ENCODE measurements at places on chromosomes 16 and 17.

GRCh38 chr17:17613708-17614114 lies 22.2 kb upstream of the PEMT start:
- DNase-seq = peak; percentile 68

GRCh38 chr16:3541527-3542155 lies 35.6 kb downstream of the NLRC3 start:
- no peak for DNase-seq

DNA sequence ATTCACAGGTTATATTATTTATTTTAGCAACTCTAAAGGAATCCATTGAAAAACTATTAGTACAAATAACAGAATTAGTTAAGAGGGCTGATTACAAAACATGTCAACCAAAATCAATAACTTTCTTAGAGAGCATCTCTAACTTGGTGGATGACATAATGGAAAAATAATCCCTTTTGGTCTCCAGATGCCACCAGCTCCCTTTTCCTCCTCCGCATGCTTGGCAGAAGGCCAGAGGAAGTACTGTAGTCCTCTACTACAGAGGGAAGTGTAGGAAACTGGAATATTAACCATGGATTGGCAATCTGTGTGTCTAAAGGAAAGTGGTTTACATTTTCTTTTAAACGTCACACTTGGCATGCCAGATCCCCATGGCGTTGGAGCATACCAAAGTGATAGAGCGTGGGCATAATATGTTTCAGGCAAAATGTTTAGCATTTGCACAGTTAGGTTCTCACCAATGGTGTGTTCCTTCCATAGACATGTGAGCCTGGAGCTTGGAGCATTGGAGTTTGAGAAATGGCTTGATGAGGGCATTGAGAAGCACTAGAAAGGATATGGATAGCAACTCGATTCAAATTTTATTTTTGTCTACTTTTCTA lies 106.3 kb downstream of the PRKCB start:
- no peak for DNase-seq

DNA sequence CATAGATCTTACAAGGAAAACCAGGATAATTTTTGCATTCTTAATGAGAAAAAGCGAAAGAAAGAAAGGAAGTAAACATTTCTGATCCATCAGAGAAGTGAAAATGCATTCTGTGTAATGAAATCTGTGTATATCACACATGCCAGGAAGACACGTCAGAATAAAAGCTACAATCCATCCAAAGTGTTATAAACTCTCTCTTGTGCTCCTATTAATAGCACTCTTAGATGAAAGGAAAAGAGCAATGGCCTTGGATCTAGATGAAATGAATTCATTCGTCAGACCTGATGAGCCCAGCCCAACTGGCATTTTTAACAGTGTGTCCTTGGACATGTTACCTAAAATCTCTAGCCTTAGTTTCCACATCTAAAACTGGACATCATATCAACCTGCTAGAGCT lies 885.5 kb downstream of the CDH11 start:
- no peak for DNase-seq

DNA sequence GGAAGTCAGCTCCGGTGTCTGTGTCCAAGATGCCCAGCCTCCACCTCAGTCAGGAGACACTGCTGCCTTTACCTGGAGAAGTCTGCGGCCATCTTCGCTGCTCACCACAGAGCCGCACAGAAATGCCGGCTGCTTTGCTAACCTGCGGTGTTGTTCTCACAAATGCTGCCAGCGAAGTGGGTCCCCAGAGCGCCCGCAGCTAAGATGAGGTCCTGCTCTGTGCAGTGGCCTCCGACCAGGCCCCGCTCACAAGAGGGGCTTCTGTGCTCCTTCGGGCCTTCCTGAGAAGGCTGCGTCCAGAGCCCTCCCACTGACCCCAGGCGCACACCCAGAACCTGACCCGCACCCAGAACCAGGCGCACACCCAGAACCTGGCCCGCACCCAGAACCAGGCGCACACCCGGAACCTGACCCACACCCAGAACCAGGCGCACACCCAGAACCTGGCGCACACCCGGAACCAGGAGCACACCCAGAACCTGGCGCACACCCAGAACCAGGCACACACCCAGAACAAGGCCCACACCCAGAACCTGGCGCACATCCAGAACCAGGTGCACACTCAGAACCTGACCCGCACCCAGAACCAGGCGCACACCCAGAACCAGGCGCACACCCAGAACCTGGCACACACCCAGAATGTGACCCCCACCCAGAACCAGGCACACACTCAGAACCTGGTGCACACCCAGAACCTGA lies 51.5 kb upstream of the FASN start:
- no peak for DNase-seq

- no peak for DNase-seq
Measured at GRCh38 chr17:4009186-4009785, 45.0 kb upstream of the ATP2A3 start.

DNA sequence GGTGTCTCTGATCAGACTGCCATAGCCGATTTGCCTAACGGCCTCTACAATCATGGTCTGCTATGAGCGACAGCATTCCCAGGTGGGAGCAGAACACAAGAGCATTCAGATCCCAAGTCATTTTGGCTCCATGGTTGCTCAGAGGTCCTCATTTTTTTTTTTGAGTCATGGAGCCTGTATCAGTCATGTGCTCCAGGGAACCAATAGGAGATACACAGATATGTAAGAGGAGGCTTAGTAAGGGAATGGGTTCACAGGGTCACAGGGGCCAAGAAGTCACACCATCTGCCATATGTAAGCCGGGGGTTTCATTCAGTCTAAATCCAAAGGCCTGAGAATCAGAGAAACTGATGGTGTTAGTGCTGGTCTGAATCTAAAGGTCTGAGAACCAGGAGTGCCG lies 36.8 kb downstream of the CPPED1 start:
- no peak for DNase-seq

- DNase-seq = no peak
Measured at GRCh38 chr16:55384288-55385247, 60.6 kb downstream of the IRX6 start.

DNA sequence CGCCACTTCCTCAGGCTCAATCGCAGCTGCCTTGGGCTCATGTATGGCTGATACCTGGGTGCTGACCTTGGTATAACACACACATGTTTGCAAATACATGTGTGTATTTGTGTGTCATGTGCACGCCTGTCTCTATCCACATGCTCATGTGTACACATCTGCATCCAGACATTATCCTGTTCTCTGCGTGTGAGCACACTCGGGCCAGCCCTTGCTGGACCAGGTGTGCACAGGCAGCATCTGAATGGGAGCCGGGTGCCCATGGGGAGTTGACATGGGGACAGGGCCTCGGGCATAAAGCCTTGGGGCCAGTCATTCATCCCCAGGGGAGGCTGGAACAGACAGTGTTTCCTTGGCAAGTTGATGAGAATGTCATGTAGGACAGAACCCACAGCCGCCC lies 29.1 kb upstream of the CRHR1 start:
- DNase-seq = no peak

- peak; percentile 85 for DNase-seq
Measured at GRCh38 chr16:70428178-70428998, 10.5 kb downstream of the ST3GAL2 start.

- DNase-seq = no peak
Measured at GRCh38 chr17:77527836-77528505, 387.2 kb downstream of the SEC14L1 start.

- no peak for DNase-seq
Measured at GRCh38 chr16:1147027-1147426, 5.9 kb upstream of the CACNA1H start.

DNA sequence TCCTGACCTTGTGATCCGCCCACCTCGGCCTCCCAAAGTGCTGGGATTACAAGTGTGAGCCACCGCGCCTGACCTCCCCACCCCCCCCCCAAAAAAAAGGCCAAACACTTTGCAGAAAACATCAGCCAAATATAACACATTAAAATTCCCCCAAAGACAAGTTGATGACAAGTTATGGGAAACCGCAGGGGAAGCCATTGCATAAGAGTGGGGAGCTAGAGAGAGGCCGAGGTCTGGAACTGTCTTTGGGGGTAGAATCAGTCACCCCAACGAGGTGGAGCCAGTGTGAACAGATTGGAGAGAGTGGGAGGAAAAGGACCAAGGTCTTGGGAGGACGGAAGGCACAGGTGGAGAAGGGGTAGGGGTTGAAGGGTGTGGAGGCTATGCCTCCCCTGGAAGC lies 2.8 kb downstream of the DRC3 start:
- DNase-seq = no peak

- no peak for DNase-seq
Measured at GRCh38 chr17:61451538-61452300, 503 bp upstream of the TBX4 start.

- DNase-seq = peak; percentile 75
Measured at GRCh38 chr16:90057738-90058173, 19.4 kb downstream of the PRDM7 start.

DNA sequence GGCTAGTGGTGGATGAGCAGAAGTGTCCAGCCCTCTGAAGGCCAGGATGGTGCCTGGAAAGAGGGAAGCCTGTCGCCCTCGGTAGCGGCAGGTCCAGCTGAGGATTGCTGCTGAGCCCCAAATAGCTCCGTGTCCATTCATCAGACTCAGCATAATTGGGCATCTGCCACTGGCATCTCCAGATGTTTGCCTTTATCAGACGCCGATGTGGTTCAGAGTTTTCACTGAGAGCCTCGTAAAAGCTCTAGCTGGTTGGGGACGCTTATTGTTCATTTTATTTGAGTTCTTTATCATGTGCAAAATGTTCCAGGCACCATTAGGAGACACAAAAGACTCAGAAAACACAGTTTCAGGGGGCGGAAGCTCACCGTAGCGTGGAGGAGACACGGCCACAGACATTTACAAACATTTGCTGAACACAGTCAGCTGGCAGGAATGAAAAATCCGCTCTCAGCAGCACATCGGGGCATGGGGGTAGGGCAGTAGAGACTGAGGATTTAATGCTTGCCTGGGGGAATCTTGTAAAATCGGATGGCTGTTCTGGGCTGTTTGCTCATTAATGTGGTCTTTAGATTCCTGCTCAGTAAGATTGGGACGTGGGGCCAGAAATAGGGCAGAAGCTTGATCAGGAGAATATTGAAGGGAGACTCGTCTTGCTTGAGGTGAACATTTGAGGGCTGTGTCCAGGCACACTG lies 41.7 kb downstream of the SMPD3 start:
- peak; percentile 22 for DNase-seq

DNA sequence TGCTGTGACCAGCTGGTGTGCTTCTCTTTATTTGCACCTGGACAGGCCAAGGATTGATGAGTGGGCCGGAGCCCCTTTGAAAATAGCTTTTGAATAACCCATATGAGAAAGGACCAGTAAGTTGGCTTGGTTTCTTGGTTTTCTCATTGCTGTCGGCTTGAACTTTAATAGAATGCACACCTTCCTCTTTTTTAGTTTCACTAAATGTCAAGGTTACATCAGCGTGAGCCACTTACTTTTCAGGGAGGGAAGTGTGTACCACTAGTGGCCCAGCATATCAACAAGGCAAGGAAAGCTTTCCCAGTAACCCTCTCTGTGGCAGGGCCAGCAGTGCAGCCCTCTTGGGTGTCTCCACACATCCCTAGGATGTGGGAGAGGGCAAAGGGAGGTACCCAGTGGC lies 433.3 kb downstream of the CA10 start:
- no peak for DNase-seq

DNA sequence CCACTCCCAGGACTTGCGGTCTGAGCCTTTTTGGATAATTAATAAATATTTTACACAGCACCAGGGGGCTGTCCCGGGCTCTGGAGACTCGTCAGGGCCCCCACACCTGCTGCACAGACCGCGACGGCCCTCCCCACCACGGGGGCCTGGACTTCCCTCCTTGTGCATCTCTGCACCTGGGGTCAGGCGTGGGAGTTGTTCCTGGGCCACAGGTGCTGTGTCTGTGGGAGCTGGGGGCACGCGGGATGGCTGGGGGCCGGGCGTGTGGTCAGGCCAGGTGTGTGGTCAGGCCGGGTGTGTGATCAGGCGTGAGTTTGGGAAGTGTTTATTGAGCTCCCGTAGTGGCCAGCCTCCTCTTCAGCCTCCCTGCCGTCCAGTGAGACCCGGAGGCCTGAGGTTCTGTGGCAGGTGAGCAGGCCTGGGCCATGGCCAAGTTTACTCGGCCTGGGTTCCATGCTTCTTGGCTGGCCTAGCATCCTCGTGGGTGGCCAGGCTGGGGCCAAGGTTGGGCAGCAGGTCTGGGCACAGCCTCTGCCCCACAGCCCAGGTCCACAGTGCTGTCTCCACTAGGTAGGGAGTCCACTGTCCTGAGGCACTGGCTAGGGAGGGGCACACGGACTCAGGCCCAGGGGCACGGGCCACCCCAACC lies 1.9 kb upstream of the STUB1 start:
- no peak for DNase-seq

- DNase-seq = peak; percentile 15
Measured at GRCh38 chr16:55735120-55735781, 79.5 kb downstream of the SLC6A2 start.

GRCh38 chr17:28470266-28470913 lies 3.1 kb upstream of the SLC13A2 start:
- no peak for DNase-seq

GRCh38 chr17:38724337-38724988 lies 5.7 kb upstream of the CISD3 start:
- no peak for DNase-seq

DNA sequence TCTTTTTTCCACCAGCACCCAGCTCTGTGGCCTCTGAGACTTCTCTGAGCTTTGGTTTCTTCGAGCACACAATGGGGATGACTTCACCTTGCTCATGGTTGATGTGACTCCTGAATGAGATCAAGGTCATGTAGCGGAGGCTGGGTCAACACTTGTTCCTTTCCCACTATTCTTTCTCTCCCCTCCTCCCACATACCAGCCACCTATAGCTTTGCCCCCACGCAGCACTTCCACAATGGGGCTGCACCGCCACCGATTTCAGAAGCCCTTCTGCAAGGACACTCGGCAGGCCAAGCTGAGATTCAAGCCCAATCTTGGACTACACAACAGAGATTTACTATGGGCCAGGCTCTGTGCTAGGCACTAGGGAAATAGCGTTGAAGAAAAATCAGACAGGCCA lies 14.4 kb downstream of the TRIM25 start:
- no peak for DNase-seq

DNA sequence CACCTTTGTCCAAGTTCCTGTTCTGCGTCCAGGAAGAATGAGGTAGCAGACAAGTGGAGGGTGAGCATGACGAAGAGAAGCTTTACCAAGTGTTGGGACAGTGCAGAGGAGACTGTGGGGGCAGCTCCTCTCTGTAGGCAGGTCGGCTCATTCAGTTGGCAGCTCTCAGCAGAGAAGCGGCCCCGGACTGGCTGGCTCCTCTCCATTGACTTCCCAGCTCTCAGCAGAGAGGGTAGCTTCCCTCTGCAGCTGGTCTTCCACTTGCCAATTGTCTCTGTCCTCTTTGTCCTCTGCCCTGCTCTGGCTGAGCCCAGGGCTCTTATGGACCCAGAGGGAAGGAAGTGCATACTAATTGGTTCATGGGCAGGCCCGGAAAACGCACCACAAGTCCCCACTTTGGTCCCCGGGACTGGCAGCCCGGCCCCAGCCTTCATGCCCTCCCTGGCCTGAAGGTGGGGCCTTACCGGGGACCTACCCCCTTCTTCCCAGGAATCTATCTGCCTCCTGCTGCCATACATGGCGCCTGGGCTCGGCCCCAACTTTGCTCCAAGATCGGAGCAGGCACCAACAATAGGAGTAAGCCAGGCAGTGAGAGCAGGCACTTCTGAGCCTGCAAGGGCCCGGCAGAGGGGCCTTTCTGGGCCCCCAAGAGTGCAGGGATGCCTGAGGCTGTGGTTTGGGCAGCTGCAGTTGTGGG lies 10.1 kb downstream of the KCTD5 start:
- no peak for DNase-seq

- no peak for DNase-seq
Measured at GRCh38 chr16:83912519-83913244, 13.8 kb downstream of the MLYCD start.
